ENCODE measurements at places on chromosomes 5 and 9.

GRCh38 chr9:91843093-91843492 lies 106.9 kb downstream of the ROR2 start:
- DNase-seq: no peak

GRCh38 chr9:78896479-78896878 lies 599.6 kb downstream of the PSAT1 start:
- no peak for DNase-seq

GRCh38 chr5:179406031-179406961 lies 61.0 kb upstream of the ADAMTS2 start:
- DNase-seq: no peak

DNA sequence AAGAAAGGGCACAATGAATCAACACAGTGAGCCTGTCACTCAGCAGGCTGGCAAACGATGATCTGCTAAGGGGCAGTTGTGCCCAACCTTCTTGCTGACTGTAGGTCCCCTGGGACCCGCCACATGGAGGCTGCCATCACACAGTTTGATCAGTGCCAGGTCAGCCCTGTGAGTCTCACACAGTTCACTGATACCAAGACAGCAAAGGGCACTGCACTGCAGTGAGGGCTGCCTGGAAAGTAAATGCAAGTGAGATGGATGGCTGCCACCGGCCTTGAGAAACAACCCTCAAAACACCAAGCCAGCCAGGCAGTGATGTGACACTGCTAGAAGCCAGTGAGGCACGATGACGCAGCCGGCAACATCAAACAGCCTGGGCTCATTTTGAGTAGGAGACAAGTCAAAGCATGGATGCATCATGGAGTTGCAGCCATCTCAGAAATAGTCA lies 30.3 kb downstream of the FOXD1 start:
- no peak for DNase-seq

GRCh38 chr5:74272024-74272775 lies 368.3 kb downstream of the ENC1 start:
- DNase-seq: no peak

GRCh38 chr9:1469996-1470395 lies 419.8 kb downstream of the DMRT2 start:
- DNase-seq: no peak

DNA sequence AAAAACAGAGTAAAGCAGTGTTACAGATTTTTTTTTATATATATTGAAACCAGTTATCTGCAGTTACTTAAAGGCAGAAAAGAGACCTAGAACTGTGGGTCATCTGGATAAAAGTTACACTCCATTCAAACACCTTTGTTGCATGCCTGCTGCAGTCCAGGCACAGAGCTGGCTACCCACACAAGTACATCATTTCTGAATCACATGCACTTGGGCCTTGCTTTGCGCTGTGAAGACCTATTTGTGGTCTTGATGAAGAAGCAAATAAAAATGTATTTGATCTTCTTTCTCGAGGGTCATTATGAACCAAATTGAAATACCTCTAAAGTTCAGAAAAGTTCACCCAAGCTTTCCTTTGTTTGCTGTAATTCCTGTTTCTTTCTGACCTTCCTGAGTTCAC lies 503.0 kb upstream of the ZNF608 start:
- no peak for DNase-seq

DNA sequence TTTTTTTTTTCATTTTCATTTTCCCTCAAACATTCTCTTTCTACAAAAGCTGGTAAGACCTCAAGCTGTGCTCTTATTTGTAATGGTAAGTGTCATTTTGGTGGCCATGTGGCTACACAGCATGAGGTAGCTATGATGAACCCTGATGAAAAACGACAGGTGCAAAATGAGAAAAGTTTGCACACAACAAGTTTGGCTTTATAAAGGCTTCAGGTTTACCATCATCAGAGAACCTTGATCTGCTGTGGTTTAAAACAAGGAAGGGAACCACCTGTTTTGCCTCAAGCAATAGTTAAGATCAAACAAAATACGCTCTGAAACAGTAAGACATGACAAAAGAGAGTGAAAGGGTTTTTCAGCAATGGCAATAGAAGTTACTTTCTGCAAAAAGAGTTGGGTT lies 1124.6 kb upstream of the ACO1 start:
- no peak for DNase-seq

DNA sequence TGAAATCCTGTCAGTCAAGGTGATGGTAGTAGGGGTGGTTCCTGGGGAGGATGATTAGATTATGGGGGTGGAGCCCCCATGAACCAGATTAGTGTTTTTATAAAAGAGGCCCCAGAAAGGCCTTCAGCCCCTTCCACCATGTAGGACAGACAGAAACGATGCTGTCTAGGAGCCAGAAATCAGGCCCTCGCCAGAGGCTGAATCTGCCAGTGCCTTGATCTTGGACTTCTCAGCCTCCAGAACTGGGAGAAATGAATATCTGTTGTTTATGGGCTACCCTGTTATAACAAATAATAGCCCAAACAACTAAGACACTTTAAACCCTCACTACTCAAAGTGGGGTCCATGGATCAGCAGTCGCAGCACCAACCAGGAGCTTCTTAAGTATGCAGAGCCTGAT lies 20.2 kb upstream of the FOXB2 start:
- DNase-seq: no peak

- DNase-seq: no peak
Measured at GRCh38 chr9:137130176-137130755, 8.7 kb upstream of the GRIN1 start.

- no peak for DNase-seq
Measured at GRCh38 chr5:56119050-56119449, 114.1 kb downstream of the ANKRD55 start.

- no peak for DNase-seq
Measured at GRCh38 chr9:128081056-128081455, 13.0 kb downstream of the SLC25A25 start.

GRCh38 chr5:104062621-104063377 lies 500.2 kb upstream of the NUDT12 start:
- no peak for DNase-seq

DNA sequence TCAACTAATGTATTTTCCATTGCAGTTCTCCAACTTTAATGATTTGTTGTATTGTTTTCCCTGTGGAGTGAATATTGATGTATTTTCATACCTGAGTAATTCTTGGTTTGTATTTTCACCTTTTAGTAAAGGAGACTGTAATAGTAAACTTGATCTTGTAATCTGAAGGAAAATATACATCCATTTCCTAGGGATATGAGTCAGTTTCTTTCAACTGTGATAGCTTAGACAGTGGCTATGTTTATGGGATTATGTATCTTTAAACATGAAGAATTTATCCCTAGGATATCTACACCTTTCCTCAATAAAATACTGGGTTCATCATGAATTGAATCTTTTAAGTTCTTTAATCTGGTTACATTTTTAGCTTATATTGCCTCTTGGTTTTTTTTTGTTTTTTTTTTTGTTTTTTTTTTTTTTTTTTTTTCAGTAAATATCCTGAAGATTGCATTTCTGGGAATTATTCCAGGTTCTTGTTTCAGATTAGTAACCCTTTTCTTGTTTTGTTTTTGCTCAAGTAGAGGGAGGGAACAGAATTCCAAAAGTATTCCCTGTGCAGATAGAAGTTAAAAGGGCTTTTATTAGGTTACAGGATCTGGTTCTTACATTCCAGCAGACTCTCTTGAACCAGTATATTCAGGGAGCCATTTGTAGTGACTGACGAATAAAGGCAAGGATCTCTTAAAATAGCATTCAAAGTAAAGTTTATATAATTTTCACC lies 7.1 kb downstream of the WDR36 start:
- no peak for DNase-seq

- DNase-seq: no peak
Measured at GRCh38 chr5:59645380-59645779, 248.1 kb downstream of the PDE4D start.

DNA sequence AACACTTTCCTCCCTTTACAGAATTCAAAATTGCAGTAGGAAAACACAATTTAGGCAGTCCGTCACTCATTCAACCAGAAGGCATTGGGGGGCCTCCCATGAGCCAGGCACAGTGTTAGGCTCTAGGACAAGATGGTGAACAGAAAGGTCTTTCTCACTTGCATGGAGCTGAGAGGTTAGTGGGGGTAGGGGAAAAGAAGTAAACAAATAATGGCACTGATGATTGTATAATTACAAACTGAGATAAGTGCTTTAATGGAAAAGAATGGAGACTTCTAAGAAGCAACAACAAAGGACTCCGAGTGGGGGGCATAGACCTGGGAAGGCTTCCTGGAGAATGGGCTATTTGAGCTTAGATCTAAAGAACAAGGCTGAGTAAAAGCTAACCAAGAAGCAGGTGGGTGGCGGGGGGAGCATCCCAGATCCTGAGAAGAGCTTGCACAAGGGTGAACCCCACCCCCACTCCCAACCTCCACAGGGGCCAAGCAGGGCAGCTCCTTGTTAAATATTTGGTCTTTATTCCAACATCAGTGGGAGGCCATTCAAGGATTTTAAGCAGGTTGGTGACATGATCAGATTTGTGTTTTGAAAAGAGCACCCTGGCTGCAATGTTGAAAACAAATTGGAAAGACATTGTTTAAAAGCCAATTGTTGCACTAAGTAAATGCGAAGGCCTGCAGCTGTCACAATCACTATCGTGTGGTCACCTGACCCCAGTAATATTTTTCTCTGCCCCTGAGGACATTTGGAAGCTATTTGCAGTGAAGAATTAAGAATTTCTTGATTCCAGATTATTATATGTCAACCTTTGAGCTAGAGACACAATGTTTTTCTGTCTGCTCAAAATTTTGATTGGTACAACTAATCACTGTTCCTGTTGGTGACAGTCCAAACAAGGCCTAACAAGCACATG lies 73.9 kb upstream of the EFNA5 start:
- no peak for DNase-seq

DNA sequence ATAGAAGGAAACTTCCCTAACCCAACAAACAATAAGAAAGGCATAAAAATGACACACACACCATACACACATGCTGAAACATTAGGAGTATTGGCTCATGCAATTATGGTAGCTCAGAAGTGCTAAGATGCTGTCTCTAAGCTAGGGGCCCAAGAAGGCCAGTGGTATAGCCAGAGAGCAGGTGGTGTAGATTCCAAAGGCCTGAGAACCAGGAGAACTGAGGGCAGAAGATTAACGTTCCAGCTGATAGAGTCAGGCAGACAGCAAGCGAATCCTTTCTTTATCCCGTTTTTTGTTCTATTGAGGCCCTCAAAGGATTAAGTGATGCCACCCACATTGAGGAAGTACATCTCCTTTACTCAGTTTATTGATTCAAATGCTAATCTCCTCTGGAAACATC lies 262.9 kb downstream of the EPB41L4A start:
- DNase-seq: no peak

DNA sequence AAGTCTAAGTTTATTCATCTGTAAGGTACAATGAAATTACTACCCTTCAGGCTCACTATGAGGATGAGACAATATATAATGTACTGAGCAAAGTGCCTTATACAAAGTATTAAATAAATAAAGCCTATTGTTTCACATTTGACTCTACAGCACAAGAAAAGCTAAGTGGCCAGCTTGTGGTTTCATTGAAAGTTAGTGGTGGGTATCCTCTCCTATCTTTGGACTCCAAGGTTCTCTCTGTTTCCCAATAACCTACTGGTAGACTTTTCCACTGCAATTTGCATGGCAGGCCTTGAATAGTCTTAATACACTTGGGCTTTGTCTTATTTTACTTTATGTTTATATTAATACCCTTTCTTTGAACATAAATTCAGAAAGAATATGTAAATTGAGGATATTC lies 262.7 kb downstream of the DEPDC1B start:
- DNase-seq: no peak

Measured in NCI-H524 treated with DMSO at 0.1 percent for 48 hours (cell line).